ENCODE measurements at places on chromosomes 11 and 22. TPM values are rescaled to one million over a fixed set of nuclear protein-coding genes. Genes with fewer than 3 reads are reported as not detected.

DNA sequence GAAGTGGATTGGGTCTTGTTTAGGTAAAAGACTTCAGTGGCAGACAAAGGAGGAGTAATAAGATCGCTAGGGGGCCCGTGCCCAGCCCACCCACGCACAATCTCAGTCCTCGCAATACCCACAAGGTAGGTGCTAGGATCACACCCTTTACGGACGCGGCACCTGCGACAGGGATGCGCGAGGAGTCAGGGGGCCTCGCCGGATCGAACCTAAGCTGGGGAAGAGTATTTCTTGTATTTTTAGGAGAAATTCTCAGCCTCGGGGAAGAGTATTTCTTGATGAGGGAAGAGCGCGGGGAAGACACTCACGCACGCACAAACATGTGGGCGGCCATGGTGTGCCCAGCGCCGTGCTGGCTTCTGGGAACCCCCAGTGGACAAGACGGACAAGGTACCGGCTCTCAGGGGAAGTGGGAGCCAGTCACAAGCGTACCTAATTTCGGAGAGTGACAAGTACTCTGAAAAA is 745 bp upstream of the FAM118A start:
- no peak for DNase-seq

DNA sequence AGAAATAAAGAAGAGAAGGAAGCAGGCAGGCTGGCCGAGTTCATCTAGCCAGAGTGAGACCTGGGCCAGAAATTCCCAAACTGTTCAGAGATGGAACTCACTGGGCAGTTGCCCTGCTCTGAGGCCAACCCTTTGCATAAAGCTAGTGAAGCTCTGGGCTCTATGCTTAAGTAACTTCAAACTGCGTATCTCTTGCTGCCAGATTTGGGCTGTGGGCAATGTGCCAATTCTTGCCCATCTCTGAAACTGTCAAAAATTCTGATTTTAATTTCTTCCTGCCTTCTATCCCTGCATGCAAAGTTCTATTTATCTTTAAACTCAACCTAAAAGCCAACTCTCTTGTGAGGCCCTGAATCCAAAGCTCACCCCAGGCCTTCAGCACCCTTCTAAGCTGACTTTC is 36.2 kb upstream of the HEPHL1 start:
- no peak for DNase-seq

DNA sequence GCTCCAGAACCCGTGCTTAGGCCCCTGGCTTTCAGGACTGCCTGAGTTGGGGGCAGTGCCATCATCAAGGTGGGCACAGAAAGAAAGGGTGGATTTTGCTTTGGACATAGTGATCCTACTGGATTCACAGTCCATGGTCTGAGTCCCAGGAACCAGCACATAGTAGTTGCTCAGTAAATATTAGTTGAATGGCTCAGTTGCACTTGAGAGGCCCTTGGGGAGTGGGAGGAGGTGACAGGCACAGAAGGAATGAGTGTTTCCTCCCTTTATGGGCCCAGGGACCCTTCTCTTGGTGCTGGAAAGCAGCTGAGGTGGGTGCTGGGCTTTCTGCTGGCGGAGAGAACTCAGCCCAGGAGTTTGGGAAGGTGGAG is 16.6 kb downstream of the ARHGEF17 start:
- DNase-seq, result no peak

GRCh38 chr11:108870373-108871020 is 205.6 kb downstream of the DDX10 start:
- DNase-seq, result peak; percentile 82

The PNPLA3 gene
- 0.60 TPM for total RNA-seq

The GRIK4 gene
- total RNA-seq, result under 0.01 TPM

DNA sequence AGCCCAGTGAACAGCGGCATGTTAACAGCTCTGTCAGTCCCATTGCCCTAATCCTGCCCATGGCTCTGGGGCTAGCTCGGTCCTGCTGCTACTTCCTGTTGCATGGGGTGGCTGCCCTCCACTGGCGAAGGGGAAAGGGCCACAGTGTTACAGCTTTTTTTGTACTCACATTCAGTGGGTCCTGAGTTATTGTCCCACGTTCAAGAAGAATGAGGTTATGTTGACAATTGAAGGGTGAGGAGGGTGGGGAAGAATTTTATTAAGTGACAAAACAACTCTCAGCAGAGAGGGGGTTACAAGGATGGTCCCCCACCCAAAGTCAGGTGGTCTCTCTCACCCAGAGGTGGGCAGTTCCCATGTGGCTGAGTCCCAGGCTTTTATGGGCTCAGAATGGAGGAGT is 17.7 kb upstream of the MS4A7 start:
- DNase-seq, result no peak

The CNIH2 gene
- total RNA-seq, result not detected

- no peak for DNase-seq
These were observed 11.5 kb upstream of the TRIM68 start for GRCh38 chr11:4619514-4619913.

GRCh38 chr11:95193541-95193940 is 37.5 kb downstream of the SESN3 start:
- no peak for DNase-seq

DNA sequence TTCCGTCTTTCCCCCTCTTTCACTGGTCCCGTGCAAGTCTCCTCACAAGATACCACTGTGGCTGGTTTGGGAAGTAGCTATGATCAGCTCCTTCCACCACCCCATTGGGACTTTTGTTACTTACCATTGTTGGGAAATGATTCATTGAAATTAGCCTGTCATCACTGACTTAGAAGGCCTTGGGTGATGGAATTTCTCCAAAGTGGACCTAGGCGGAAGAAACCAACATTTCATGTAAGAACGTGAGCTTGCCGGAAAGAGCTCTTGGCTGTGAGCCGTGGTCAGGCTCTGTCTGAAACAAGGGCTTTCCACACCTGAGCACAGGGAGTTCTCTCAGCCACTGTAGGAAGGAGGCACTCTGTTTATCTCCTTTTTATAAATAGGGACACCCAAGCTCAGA is 23.5 kb upstream of the CRYBB3 start:
- DNase-seq, result peak; percentile 40

The OR2AT4 gene
- total RNA-seq, result not detected

- peak; percentile 36 for DNase-seq
These were observed 32.5 kb upstream of the GRAMD4 start for GRCh38 chr22:46587492-46588278.

DNA sequence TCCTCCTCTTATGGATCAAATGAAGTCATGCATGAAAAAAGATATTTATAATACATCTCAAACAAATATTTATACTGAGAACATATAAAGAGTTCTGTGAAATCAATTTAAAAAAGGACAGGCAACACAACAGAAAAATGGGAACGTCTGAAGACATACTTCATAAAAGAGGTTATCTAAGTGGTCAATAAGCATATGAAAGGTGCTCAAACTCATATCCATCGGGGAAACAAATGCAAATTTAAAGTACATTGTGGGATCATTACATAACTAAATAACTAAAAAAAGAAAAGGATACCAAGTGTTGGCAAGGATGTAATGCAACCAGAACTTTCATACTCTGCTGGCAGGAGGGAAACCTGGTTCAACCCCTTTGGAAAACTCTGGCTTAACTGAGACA is 22.3 kb downstream of the TPST2 start:
- DNase-seq, result no peak

GRCh38 chr11:71238285-71238875 is 14.0 kb downstream of the SHANK2 start:
- no peak for DNase-seq

- no peak for DNase-seq
These were observed 521.9 kb downstream of the INSC start for GRCh38 chr11:15636521-15637089.

DNA sequence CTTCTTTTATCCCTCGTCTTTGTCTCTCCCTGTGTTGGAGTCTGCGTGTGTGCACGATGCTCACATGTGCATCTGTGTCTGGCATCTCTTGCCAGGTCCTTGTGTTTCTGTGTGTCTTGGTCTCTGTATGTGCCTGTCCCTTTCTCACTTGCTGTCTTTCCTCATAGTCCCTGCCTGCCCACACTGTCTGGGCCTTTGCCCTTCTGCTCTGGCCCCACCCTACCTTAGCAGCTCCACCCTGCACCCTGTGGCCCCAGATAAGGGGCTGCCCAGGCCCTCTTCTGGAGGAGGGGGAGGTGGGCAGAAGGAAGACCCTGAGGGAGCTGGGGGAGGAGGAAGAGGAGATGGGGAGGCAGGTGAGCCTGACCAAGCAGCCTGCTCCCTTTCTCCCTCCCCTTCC is 2.8 kb downstream of the EHBP1L1 start:
- no peak for DNase-seq

The DAGLA gene
- total RNA-seq, result 1.5 TPM

The LRRC4C gene
- not detected for total RNA-seq

- no peak for DNase-seq
These were observed 304.8 kb upstream of the DDI1 start for GRCh38 chr11:103731670-103732069.

- DNase-seq, result peak; percentile 50
These were observed 50.0 kb upstream of the POU2AF1 start for GRCh38 chr11:111429066-111429506.

The PHETA2 gene
- total RNA-seq, result 17.0 TPM

DNA sequence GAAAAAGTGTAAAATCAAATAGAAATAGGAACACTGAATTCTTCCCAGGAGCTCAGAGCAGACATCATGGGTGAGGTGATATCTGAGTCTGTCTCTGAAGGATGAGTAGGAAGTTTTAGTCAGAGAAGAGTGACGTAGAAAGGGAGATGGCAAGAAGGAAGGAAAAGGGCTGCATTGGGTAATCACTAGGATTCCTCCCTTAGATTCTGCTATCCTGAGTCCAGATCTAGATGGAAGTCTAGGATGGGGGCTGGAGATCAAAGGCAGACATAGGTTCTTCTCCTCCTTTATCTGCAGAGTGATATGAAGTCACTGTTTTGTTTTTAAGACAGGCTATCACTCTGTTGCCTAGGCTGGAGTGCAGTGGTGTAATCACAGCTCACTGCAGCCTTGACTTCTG is 30.4 kb downstream of the POU2F3 start:
- DNase-seq, result no peak

GRCh38 chr11:63599211-63600122 is 14.8 kb downstream of the PLAAT3 start:
- no peak for DNase-seq

The C1QTNF5 gene
- 93.1 TPM for total RNA-seq

- DNase-seq, result no peak
These were observed 2.0 kb downstream of the JRKL start for GRCh38 chr11:96391698-96392307.

The DDI1 gene
- not detected for total RNA-seq

DNA sequence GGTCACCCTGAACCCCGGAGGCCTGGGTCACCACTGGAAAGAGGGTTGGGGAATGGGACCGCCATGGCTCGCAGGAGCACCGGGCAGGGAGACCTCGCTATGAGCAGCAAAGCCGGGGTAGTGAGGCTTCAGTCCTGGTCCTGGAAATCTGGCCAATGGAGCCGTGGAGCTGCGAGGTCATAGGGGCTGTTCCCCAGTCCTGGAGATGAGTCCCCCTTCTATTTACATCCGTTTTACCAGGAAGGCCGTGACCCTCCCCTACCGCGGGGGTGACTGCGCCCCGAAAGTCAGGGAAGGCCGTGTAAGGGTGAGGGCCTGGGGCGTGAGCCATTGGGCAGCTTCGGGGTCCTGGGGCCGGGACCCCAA is 449 bp downstream of the PIDD1 start:
- no peak for DNase-seq

- no peak for DNase-seq
These were observed 703.1 kb downstream of the BRD1 start for GRCh38 chr22:49124608-49125007.

- peak; percentile 69 for DNase-seq
These were observed 12.8 kb downstream of the SLC37A2 start for GRCh38 chr11:125075900-125076317.

The OR5B21 gene
- total RNA-seq, result not detected

DNA sequence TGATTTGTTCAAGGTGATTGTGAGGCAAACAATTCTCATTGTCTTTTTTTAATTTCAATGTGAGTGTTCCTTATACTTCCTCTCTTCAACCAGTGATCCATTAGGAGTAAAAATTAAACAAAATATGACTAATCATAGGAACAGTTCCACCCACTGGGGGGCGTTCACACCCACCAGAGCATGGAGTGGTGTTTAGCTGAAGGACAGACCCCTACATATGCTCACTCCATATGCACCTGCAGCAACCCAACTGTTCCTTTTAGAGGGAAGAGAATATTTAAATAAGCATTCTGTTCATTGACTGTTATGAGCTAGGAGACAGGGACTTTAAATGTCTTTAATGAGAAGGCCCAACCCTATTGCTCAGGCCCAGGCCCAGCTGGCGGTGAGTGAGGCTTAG is 78.7 kb upstream of the DRD2 start:
- DNase-seq, result peak; percentile 25

DNA sequence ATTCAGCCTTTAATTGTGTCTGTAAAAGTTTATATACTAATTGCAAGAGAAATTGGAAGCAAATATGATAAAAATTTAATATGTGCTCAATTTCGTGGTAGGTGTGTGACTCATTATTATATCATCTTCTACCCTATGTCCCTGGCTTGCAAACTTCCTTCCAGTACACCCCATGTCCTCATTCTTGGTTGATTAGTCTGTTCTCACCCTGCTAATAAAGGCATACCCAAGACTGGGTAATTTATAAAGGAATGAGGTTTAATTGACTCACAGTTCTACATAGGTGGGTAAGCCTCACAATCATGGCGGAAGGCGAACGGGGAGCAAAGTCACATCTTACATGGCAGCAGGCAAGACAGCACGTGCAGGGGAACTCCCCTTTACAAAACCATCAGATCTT is 11.9 kb downstream of the MRGPRX3 start:
- no peak for DNase-seq

DNA sequence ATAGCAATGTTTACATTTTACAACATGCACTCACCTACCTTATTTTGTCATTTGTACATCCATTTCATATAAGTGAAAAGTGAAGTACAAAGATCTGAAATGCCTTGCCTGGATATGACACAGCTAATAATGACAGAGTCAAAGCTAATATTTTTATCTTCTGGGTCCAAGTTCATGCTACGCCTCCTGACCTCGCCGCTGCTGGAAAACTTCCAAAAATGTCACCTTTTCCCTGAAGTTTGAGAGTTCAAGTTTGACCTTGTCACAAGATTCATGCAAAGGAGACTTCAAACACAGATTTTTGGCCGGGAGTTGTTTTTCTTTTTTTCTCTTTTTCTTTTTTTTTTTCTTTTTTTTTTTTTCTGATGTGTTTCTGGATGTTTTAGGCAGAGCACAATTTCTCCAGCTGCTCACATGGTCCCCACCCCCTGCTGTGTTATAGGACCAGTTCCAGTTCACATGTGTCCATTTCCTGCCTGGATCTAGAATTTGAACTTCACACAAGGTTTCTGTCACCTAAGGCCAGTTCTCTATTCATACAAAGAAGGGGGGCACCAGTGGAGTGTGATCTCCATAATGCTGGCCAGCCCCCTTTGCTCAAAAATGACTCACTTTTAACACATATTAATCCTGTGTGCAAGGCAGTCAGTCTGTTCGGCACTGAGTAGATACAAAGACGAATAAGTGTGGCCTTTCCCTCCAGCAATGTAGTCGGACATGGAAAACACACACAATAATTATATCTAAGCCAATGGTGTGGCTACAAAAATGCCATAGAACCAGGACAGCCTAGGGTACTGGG is 546.8 kb downstream of the BUD13 start:
- DNase-seq, result no peak

The SLC43A3 gene
- 19.4 TPM for total RNA-seq

The OR8B3 gene
- total RNA-seq, result not detected

Data from lung microvascular endothelial cell (primary cell).